ENCODE measurements at places on chromosomes 7 and 10.

DNA sequence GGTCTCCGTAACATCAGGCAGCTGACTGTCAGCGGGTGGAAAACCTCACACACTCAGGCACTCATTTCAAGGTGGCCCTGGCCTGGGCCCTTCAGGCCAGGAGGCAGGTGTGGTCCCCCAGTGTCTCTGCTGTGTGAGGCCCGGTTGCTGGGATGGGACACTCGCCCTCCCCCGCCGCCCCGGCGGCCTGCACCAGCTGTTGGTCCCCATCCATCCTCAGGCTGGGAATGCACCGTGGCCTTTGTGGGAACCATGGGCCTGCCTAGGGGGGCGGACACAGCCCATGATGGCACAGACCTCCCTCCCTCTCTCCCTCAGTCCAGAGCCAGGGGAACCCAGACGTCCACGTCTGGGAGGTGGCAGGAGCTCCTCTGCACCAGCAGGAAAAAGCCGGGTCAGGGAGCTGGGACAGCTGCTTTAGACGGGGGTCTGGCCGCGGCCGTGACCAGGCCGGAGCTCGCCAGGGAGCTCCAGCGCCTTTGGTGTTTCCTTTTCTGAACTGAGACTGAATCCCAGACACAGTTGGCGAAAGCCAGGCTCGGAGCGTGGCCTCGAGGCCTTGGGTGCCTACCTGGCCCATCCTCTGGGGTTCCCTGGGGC, 15.7 kb downstream of the ADGRA1 start:
- DNase-seq = no peak

DNA sequence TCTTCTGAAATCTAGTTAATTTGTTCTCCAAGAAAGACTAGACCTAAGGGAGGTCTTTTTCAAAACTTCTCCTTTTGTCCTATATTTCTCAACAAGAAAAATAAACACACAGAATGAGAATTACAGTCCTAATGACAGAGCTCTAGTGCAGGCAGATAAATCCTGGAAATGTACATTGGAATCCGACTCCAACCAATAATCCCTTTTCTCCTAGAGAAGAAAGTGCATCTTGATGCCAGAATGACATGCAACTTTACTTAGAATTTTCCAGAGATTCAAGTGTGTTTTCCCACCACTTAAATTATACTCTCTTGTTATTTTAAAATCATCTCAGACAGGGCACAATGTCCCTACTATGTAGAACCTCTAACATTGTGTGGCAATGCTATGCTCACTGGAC, 68.2 kb downstream of the MET start:
- no peak for DNase-seq

DNA sequence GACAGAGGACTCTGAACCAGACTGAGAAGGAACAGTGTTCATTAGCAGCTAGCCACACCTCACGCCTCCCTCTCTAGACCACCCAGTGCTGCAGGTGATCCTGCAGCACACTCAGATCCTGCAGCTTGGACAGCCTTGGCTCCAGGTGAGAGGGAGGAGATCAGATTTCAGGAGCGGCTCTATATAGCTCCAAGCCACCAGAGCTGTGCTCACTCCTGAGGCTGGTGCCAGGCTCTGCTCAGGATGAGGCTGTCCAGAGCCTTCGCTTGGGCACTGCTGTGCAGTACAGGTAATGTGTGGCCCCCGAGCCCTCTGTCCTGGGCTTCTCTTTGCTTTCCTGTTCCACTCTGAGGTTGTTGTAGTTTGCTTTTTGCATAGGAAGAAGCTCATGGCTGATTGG, 42.4 kb downstream of the C10orf120 start:
- DNase-seq = no peak

GRCh38 chr7:1601956-1602355, 32.1 kb upstream of the PSMG3 start:
- DNase-seq = no peak

- no peak for DNase-seq
These were observed 164.3 kb downstream of the BMPER start for GRCh38 chr7:34069676-34070075.

DNA sequence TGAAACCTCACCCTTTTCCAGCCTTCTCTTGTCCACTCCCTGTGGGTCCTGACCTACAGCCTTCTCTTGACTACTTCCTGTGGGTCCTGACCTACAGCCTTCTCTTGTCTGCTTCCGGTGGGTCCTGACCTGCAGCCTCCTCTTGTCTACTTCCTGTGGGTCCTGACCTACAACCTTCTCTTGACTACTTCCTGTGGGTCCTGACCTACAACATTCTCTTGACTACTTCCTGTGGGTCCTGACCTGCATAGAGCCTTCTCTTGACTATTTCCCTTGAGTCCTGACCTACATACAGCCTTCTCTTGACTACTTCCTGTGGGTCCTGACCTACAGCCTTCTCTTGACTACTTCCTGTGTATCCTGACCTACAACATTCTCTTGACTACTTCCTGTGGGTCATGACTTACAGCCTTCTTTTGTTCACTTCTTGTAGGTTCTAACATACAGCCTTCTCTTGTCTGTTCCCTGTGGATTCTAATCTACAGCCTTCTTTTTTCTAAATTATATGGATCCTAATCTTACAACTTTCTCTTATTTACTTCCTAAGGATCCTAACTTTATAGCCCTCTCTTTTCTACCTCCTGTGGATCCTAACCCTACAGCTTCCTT, 36.5 kb downstream of the C10orf71 start:
- DNase-seq = no peak

DNA sequence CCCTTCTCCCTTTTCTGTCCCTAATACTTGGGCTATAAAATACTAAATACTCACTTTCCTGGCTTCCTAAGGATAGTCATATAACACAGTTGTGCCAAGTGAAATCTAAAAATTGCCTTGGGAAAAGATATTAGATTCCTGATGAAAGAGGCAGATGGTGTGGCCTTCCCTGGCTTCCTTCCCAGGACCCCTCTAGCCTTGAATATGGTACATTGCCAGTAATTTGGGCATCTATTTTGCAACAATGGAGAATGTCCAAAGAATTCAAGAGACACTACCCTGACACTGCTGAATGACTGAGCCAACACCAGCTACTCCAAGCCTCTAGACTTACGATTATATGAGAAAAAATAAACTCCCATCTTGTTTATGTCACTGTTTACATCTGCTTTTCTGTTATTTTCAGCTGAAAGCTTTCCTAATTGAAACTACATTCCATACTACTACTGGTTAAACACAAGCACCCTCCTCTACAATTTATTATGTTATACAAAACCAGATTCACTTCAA, 17.9 kb downstream of the COPG2 start:
- no peak for DNase-seq

GRCh38 chr7:138854115-138854645, 56.2 kb upstream of the ATP6V0A4 start:
- DNase-seq = no peak

DNA sequence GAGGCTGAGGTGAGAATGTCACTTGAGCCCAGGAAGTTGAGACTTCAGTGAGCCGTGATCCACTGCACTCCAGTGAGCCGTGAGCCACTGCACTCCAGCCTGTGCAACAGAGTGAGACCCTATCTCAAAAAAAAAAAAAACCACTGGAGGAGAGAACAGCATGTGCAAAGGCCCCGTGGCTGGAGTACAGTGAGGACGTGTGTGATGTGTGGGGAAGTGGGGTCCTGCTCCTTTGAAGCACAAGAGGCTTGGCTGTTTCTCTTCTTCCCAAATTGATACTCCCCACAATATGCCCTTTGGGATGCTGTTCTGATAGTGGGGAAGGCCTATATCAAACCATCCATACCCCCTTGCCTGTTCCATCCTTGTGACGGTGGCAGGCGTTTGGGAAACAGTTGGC, 68.2 kb downstream of the C10orf105 start:
- no peak for DNase-seq

DNA sequence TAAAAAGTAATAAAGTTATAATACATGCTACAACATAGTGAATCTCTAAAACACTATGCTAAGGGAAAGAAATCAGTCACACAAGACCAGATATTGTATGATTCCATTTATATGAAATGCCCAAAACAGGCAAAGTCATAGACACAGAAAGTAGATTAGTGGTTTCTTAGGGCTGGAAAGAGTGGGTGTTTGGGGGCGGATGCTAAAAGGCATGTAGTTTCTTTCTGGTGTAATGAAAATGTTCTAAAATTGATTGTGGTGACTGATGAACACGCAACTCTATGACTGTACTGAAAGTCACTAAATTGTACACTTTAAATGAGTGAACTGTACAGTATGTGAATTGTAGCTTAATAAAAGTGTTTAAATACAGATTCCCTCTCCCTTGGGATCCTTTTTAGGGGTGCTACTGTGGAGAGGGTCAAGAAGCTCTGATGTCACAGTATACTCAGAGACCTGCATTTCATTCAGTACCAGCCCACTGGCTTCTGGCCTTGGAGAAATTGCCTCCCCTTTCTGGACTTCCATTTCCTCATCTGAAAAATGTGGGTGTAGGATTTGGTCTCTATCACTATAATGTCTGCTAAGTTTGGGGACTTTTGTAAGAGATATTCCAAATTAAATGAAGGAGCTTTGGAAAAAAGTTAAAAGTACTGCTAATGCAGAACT, 46.4 kb downstream of the AOAH start:
- no peak for DNase-seq
